Stimulated activated CD8-positive, alpha-beta memory T cell treated with anti-CD3 and anti-CD28 coated beads, Interleukin-4, amount 100 ng/mL, for 1 hour (primary cell): ENCODE measurements at places on chromosomes 12 and 14.

GRCh38 chr14:28242895-28243294 is 523.7 kb upstream of the FOXG1 start:
- no peak for DNase-seq

DNA sequence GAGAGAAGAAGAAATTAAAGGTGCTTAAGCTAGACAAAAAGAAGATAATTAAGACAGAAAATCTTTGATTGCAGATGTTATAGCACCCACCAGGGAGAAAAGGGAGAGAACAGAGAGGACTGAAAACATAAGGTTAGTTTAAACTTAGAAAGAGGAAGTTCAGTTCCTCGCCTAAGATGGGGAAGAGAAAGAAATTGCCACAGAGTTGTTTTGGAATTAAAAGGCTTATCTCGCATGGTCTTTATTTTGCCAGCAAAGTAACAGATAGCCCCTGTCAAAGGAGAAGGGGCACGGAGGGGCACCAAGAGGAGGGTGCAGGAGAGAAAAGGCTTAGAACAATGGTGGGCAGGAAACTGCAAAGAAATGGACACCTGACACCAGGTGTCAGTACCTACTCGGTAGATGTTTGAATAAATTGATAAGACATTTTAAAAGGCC is 17.8 kb upstream of the OXA1L start:
- DNase-seq: no peak

- no peak for DNase-seq
These were observed 132.4 kb downstream of the GCH1 start for GRCh38 chr14:54769951-54770863.

GRCh38 chr12:52872644-52873389 is 24.0 kb upstream of the KRT78 start:
- no peak for DNase-seq

DNA sequence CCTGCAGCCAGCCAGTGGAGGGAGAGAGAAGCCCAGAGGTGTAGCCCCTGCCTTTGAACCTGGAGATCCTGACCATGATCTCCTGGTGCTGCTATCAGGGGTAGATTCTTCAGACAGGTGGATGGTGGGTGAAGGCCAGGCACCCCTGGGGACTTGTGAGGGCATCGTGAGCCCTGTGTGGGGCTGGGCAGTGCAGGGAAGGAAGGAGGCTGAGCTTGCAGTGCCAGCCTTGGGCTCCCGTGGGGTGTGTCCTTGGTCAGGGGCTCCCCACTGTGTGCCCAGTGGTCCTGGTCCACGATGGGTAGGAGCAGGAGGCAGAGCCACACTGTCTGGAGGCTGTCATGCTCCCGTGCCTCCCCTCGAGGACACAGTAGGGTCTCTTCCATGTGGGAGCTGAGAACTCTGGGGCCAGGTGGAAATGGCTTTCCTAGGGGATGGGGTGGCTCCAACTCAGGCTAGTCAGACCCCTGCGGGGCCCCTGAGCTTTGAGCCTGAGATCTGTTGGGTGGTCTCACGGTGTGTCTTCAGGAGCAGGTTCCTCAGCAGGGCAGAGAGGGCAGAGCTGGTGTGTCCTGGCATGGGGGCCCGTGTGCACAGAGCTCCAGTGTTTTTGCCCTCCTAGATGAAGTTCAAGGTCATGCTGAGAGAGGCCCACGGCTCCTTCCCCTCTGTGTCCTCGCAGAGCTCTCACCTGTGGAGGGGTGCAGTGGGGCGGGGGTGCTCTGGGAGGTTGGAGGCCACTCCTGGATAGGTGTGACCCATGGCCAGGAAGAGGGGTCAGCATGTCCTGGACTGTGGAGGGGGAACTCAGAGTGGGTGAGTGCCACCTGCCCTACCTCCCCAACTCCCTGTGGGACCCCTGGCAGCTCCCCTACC is 25.0 kb downstream of the RTL1 start:
- no peak for DNase-seq
